ENCODE measurements at places on chromosomes 3 and 15.

- DNase-seq = no peak
These were observed 834.5 kb upstream of the NECTIN3 start for GRCh38 chr3:110236976-110237610.

DNA sequence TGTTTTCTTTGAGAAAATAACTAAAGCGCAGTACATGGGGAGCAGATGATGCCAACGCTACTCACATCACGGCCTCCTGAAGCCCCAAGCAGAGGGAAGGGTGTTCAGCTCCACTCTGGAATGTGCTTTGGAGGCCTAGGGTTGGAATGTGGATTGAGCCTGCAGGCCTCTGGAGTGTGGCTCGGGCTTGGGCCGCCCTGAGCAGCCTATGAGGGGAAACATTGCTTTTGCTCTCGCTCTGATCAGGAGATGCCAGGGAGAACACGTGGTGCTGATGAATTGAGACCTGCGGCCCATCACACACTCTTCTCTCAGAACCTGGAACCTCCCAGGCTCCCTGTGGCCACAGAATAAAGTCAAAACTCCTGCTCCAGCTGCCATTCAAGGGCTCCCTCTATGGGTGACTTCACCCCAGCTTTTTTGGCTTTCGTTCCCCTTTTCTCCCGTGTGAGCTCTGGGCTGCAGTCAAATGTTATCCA, 23.3 kb downstream of the CCDC13 start:
- peak; percentile 8 for DNase-seq

- no peak for DNase-seq
These were observed 406.3 kb downstream of the SOX2 start for GRCh38 chr3:182118066-182118465.

GRCh38 chr3:36804295-36805055, 40.1 kb upstream of the DCLK3 start:
- no peak for DNase-seq

- DNase-seq = no peak
These were observed 74.7 kb downstream of the CYP19A1 start for GRCh38 chr15:51263726-51264125.

DNA sequence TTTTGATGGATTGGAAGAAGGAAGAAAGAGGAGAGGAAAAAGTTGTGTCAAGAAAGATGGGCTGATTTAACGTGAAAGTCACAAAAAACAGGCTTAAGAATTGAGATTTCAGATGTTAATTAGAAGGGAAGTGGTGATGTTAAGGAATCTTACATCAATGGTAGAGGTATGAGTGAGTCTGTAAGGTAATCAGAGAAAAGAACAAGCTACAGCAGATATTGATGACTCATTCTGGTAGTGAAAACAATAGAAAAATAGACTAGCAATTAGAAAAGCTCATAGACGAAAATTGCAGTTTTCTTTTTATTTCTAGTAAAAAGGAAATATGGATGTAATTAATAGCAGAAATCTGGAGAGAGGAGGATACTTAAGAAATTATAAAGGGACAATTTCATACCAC, 559.6 kb downstream of the MCTP2 start:
- DNase-seq = peak; percentile 39

DNA sequence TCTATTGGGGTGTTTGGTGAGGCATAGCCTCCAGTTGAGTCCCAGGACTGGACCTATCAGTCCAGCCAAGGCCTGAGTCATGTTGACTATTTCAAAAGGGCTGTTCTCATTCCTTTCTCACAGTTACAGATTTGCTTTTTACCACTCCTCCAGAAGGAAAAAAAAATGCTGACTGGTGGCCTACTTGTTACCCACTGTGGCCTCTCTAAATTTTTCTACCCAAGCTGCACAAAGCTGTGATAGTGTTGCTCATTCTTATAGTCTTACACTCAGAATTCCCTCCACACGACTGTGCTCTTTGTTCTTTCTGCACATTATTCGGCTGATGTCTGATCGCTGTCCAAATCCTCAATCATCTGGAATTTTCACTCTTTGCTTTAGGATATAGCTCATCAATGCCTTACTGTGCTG, 1142.2 kb downstream of the IGSF11 start:
- DNase-seq = no peak

DNA sequence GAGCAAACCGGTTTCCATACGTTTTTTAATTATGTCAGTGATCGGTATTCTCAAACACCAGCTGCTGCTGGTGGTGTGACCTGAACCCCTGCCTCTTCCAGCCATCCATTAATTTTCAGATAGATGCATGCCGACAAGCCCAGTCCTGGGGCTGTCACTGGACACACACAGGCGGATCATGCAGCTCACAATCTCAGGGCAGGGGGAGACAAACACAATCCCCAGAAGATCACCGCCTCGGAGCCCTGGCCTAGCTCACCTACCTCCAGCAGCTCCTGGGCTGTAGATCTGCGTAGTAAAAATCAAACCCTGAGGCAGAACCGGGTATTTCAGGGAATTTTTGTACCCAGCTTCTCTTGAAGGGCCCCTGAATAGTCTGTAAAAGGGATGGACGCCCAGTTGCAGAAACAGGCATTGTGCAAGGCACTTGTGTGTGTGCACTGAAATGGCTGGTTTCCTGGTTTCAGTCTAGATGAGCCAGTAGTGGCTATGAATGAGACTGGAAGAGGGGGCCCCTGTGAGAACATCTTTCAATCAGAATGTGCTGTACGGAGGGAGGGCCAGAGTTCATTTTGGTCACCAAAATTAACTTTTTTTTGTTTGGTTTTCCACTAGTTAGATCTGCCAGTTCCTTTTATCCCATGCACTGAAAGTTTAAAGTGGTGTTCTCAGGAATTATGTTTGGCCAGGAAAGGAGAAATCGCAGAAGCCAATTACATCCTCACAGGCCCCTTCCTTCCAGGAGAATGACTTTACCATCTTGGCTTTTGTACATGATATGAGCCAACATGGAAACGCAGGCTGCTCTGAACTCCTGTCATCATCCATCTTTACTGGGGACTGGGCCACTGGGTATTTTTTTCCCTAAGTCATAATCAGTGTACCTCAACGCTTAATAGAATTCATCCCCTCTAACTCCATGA, 55.0 kb upstream of the RPL32 start:
- DNase-seq = peak; percentile 17

DNA sequence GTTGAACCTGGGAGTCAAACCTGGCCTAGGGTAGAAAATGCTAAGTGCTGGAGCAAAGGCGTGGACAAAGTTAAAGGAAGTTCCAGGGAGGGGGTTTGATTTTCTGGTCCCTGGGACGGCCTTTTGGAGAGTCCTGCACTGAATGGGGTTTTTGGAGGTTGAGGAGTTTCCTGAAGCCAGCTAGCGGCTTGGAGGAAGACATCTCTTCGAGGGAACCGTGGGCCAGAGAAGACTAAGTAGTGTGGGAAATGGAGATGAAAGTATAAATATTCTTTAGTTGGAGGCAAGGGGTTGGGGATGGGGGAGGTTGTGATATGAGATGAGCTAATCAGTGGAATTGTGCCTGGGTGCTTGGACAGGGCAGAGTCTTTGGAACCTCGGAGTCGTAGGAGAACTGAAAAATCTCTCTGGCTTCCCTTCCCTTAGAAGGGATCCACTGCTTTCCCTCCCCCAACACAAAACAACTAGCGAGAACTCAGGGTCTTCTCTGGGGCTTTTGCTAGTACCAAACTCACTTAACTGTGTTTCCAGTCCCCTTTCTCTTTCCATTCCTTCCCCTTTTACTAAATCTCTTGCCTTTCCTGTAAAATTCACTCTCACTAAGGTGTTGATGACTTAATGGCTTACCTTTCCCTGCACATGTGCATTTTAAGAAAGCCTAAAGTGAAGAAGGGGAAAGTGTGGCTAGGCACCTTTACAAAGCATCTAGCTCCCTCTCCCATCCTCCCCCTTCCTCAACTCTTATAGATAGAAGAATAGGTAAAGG, 1.0 kb downstream of the LPP start:
- no peak for DNase-seq

DNA sequence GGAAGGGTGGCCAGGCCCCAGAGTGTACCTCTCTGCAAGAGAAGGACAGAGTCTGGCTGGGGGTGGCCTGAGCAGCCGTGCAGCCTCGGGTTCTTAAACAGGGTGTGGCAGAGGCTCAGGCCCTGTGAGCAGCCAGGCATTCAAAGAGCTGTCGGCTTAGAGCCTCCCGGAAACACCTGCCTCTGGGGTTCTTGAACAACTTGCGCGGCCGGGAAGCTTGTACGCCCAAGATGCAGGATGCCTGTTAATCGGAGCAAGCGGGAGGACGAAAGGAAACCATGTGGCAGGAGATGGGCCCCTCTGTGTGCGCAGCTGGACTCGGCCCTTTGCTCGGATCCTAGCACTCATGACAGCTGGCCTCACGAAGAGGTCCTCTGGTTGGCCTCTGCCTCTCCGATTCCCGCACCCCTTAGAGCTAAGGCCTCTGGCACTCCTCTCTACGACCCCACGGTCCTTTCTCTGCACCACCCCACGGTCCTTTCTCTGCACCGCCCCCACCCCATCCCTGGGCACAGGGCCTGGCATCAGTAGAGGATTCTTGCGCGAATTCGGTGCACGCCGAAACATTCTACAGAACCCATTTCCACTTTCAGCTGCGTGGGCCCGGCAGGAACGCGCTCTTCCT, 23.9 kb upstream of the TXNRD3 start:
- peak; percentile 25 for DNase-seq

DNA sequence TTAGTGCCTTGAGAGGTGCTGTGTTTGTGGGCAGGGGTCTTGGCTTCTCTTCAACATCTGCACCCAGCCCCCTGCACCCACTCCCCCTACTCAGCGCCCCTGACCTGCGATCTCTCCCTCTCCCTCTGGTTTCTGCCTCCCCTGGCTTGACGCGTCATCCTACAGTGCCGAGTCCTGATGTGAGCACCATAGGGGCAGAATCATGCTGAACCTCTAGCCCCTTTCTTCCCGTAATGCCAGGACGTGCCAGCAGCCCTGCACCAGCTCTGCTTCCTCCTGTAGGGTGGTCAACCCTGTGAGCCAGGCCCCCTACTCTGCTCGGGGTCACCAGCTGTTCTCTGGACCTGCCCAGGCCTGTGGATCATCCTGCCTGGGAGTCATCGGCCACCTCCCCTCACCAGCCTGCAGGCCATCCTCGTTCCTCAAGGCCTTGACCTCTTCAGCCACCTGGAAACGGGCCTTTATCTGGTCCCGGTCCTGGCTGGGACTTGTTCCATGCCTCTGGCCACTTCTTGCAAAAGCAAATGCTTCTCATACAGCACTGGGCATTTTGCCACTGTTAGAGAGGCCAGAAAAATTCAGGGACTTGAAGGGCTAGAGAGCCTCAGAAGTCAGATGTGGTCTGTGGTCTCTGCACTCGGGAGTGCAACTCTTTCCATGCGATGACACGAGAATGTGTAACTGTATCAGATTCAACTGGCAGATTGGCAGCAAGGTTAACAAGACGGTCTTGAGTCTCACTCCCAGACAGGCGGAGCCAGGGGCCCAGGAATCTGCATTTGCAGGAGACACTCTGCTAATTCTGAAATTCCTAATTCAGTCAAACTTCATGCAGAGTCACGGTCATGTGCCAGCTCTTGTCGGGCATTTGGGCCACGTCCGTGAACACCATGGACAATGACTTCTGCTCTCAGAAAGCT, 16.7 kb upstream of the KLF15 start:
- DNase-seq = no peak

All from dermis blood vessel endothelial cell (primary cell).